ENCODE measurements at places on chromosomes 2 and 18.

- no peak for DNase-seq
These were observed 242.3 kb upstream of the COPS8 start for GRCh38 chr2:236843161-236843968.

DNA sequence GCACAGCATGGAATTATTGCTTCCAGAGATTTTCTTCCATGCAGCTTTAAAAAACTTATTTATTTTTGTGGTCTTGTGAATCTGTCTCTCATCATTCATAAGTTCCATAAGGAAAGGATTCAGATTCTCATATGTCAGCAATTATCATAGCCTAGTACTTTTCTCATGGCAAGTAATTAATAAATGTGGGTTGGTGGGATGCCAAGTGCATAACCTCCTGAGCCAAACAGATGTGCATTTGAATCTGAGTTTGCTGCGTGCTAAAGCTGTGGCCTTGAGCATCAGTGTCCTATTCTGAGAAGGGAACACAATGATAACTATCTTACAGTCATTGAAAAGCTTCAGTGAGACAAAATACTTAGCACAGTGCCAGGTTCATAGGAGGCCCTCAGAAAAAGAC, 331.9 kb downstream of the PDE11A start:
- no peak for DNase-seq

DNA sequence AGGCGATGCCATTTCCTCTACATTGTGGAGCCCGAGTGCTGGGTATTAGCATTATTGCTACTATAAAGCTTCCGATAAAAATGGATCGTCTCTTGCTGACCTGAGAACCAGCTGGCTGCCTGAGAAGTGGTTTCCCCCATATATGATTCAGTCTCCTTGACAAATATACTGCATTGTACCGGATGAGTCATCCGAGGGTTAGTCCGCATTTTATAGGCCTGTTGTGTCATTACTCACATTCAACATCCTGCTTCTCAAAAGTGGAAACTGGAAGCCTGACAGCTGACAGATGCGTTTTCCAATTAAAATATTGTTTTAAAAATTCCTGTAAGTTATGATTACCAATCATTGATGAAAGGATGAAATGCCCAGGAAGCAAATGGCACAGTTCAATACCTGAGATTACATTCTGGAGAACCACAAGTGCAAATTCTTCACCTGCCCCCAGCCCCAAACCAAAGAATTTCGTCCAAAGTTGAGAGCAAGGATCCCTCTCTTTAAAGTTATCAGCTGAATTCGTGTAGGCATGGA, 65.7 kb downstream of the SPRED2 start:
- no peak for DNase-seq

- no peak for DNase-seq
These were observed 347.2 kb upstream of the TNP1 start for GRCh38 chr2:217206907-217207698.

- no peak for DNase-seq
These were observed 92.8 kb upstream of the MSH2 start for GRCh38 chr2:47309952-47310800.

GRCh38 chr2:207238831-207239701, 73.3 kb upstream of the KLF7 start:
- DNase-seq = no peak

- DNase-seq = no peak
These were observed 11.7 kb upstream of the SEMA4C start for GRCh38 chr2:96881349-96882195.

DNA sequence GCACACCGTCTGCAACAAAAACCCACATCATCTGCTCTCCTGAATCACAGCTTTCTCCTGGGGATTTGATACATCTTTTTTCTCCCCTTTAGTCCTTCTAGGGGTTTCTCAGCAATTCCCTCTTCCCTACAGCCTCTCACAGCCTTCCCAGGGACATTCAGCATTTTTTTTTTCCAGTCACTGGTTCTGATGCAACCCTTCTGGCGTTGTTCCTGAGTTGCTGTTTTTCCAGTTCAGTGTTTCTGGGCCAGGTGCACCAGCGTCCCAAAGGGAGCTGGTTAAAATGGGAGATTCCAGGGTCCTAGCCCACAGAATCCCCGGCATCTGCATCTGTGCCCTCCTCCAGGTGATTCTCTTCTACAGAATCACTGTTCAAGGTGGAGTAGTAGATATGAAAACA, 36.1 kb downstream of the ADCY3 start:
- no peak for DNase-seq

- DNase-seq = no peak
These were observed 235.6 kb downstream of the RNF152 start for GRCh38 chr18:61657066-61657732.

DNA sequence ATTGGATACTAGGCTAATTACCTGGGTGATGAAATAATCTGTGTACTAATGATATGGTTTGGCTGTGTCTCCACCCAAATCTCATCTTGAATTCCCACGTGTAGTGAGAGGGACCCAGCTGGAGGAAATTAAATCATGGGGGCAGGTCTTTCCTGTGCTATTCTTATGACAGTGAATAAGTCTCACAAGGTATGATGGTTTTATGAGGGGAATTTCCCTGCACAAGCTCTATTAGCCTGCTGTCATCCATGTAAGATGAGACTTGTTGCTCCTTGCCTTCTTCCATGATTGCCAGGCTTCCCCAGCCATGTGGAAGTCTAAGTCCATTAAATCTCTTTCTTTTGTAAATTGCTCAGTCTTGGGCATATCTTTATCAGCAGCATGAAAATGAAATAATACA, 394.1 kb upstream of the SYT4 start:
- no peak for DNase-seq

DNA sequence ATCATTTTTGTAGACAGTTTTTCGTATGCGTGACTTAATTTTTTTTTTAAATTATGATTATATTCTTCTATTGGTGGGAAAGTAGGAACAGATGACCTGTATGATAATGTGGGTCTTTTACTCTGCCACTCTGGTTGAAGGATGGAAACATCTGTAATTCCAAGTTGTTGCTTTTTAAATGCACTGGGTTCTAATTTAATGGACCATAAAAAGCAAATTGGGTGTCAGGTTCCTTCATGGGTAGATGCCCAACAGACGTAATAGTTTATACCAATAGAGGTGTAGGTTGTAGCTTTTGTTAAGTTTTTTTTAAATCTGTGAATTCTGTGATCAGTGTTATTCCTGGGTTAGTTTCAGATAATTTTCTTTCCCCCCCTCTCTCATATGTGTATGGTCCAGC, 117.6 kb downstream of the MAP4K4 start:
- DNase-seq = no peak
